NCI-H460 (cell line): ENCODE measurements at places on chromosomes 13 and 19.
A peak's percentile ranks its signal among the peaks of the same experiment; 100 is the strongest.

- peak; percentile 7 for DNase-seq
These were observed 871.4 kb upstream of the GPC6 start for GRCh38 chr13:92355213-92355612.

DNA sequence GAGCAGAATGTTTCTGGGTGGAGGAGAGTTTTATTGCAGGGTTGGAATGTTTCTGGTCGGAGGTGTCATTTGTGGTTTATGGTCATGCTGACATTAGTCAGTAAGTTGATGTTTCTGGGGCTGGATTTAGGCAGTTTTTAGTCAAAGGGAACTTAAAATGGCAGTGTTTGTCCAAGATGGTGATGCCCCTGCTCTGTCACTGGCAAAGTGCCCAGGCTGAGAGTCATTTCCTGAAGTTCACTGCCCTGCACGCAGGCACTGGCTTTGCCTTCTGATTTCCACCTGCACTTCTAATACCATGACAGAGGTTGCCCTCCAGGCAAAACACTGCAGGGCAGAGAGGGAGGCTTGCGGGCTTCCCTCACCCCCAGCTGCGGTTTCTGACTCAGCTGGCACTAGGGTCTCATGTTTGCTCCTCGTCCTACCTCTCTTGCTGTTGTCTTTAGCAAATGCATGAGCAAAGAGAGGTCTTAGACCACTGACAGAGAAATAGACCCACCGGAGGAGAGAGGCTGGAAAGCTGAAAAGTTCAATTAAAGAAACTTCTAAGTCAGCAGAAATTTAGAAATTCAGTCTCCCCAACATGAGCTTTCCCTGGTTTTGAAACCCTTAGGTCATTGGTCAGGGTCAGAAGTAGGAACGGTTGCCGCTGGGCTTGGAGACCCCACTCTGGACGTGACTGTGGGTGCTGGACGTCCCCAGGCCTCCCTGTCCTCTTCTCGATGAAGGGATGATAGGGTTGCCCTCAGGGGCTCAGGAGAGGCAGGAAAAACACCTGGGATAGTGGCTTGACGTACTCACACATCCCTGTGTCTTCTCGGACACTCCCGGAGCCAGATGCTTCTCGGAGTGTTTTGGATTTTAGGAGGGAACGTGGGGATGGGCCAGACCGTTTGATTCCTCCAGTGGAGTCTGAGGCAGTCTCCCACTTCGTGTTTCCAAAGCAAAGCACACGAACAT lies 26.3 kb downstream of the TMEM255B start:
- DNase-seq, result no peak

- no peak for DNase-seq
These were observed 5.8 kb downstream of the NDUFA3 start for GRCh38 chr19:54108496-54108895.

GRCh38 chr19:2791876-2792275 lies 6.6 kb downstream of the THOP1 start:
- no peak for DNase-seq

GRCh38 chr19:49058562-49058961 lies 1.0 kb upstream of the CGB7 start:
- no peak for DNase-seq

- no peak for DNase-seq
These were observed 21.6 kb downstream of the RAB20 start for GRCh38 chr13:110539894-110540293.

GRCh38 chr13:100280681-100281080 lies 191.8 kb downstream of the PCCA start:
- peak; percentile 62 for DNase-seq

GRCh38 chr19:50377517-50377916 lies 1.3 kb downstream of the NR1H2 start:
- no peak for DNase-seq

DNA sequence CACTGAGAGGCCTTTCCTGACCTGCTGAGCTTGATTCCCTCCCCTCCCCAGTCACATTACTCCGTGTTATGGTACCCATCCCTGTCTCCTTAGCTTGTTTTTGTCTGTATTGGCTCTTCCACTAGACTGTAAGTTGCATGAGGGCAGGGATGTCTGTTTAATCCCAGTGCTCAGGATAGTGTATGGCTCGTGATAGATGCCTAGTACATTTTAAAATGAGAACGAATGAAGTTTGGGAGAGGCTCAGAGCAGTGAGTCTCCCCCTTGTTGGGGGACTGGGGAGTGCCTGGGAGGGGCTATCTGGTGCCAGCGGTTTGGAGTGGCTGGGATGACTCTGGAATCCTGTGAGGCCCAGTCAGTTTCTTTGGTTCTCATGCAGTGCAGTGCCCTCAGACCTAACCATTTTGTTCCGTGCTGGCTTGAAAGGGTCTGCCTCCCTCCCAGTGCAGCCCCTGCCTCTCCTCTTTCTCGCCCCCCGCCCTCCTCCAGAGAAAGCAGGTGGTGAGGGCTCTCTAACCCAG lies 35.5 kb downstream of the ACTN4 start:
- DNase-seq, result no peak

DNA sequence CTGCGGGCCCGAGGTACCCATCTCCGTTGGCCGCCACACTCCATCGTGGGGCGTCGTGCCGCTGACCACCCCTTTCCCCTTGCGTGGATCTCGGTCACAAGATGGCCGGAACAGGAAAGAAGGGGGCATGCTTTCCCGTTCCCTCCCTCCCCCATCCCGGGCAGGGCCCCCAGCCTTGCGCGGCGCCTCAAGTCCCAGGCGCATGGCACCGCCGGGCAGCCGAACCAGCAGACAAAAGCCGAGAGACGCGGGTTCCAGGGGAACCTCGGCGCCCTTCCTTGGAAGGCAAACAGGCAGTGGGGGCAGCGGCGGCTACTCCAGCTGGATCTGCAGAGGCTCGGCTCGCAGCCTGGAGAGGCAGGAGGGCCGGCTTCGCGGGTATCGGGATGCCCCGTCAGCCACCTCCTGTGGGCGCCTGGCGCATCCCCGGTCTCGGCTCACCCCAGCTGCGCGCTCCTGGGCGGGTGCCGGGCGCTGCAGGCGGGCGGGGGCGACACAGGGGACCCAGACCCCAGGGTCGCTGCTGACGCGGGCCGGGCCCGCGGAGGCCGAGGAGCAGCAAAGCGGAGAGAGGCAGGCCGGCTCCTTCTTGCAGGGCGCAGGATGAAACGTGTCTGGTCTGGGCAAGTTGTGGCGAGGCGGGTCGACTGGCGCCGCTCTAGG lies 439 bp downstream of the DZIP1 start:
- DNase-seq, result no peak

DNA sequence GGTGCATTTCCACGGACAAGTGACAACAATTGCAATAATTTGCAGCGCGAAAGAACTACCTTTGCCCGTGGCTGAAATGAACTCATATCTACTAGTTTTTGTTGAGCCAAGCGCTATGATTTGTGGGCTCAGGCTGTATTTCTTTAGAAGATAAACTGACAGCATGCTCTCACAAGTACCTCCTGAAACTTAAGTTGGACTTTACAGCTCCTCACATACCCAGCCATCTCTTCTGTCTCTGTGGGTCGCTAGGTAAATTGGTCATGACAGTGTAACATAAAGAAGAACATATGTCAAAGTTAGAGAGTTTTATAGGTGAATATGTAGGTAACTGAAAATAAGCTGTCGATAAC lies 839 bp downstream of the COG6 start:
- DNase-seq, result no peak

DNA sequence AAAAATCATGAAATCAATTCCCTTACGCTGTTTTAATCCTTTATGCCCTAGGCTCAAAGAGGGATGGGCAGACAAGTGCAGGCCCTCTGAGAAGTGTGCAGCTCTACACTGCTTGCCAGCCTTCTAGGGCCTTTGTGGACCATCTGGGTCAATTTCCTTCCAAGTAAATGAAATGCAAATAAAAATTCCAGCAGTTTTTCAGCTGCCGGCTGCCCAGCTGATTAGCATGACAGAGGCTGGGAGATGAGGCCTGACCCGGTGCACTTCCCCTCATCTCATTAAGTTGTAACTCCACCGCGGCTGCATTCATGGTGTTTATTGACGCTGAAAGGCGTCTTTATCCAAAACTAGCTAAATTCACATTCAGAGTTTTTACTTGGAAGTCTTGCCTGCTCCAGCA lies 47.5 kb upstream of the GSX1 start:
- no peak for DNase-seq

DNA sequence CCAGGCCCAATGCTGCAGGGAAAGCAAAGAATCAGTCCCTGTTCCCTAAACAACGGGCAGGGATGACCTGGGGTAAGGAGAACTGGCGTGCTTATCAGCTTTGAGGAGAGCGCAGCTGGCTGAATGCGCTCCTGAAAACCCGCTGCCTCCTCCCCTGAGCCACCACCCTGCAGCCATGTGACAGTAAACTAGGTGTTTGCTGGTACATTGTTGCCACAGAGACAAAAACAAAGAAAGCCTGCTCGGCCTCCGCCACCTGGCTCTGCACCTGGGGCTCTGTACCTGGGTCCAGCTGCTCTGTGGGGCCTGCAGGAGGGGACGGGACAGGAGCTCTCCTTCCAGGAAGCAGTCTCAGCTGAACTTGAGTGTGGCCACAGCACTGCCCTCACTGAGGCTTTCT lies 21.8 kb downstream of the MCF2L start:
- no peak for DNase-seq

- DNase-seq, result no peak
These were observed 684.8 kb downstream of the DIAPH3 start for GRCh38 chr13:59478908-59479307.
